ENCODE measurements at places on chromosomes 3 and 15.

DNA sequence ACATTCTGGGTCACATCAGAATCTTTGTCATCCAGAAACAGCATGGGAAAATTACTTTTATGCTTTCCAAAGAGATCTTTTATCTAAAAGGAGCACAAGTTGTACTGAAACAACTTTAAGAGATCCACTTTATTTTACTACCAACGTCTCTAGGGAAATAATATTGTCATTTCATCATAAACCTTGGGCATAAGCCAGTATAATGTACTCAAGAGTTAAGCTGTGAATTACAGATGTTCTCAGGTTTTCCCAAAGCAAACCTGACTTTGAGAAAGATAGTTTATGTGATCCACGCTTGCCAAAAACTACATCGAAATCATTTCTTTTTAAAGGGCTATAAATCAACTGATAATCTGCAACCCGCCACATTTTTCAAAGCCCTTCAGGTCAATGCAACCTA, 124.1 kb upstream of the CRBN start:
- no peak for DNase-seq

GRCh38 chr3:105616374-105617121, 249.8 kb downstream of the ALCAM start:
- DNase-seq = no peak

DNA sequence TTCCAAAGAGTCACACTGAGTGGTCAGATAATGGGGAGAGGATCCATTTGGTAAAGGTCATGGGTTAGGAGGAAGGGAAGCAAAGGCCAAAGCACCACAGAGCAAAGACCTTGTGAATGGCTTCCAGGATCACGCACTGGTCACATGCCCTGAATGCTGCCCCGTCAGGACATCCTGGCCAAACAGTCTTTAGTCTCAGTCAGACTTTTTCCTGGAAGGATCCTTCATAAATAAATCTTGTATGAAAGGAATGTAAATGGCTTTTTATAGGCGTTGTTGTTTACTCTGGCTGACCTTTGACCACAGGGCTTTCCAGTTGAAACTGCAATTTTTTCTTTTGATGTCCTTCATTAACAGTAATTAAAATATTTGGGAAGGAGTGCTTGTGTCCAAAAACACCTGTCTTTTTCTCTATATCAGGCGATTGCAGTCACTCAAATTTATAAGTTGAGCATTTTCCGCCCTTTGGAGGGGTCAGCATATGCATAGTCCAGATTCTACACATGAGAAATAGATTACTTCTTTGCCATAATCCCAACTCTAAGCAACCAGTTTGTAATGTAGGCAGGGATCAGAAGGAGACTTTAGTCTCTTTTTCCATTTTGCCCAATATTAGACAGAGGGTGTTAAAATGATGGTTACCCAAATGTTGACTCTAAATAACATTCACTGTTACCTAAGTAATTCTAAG, 48.4 kb downstream of the CHAC1 start:
- no peak for DNase-seq

DNA sequence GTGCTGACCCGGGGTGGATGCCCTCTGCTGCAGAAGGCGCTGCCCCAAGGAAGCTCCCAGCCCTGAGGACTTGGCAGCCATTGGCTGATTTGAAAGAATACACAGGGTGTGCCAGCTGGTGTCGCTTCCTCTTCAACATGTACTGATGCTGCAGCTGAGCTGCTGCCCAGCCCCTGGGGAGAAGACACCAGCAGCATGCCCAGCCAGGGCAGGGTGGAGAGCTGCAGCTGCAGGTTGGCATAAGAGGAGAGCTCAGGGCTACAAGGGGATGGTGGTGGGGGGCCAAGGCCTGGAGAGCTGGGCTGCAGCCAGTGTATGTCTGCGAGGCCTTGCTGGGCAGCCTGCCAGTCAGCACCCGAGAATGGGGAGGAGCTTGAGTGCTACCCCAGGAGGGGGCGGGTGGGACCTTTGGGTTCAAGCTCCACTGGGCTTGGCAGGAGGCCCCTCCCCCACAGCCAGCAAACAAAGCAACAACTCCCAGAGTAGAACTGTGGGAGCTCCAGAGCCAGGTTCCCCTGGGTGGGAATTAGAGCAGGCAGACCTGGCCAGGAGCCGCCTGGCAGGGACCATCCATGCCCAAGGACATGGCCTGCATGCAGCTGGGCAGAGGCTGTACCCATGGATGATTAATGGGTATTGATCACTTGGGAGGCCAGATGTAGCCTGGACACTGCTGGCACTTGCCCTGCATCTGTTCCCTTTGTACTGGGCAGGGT, 9.2 kb upstream of the SEMA4B start:
- DNase-seq = no peak

GRCh38 chr15:92062505-92062904, 209.0 kb downstream of the SLCO3A1 start:
- no peak for DNase-seq

- DNase-seq = no peak
Measured at GRCh38 chr3:141106842-141107241, 55.7 kb downstream of the SPSB4 start.

- no peak for DNase-seq
Measured at GRCh38 chr15:25372298-25372697, 66.5 kb downstream of the UBE3A start.

GRCh38 chr15:74158855-74159650, 14.5 kb upstream of the ISLR start:
- no peak for DNase-seq

Data from stimulated activated CD4-positive, alpha-beta T cell treated with anti-CD3 and anti-CD28 coated beads, Interleukin-15, amount 100 ng/mL, for 1 hour (primary cell).